ENCODE measurements at places on chromosomes 2 and 18. TPM values are rescaled to one million over a fixed set of nuclear protein-coding genes. Genes with fewer than 3 reads are reported as not detected.

DNA sequence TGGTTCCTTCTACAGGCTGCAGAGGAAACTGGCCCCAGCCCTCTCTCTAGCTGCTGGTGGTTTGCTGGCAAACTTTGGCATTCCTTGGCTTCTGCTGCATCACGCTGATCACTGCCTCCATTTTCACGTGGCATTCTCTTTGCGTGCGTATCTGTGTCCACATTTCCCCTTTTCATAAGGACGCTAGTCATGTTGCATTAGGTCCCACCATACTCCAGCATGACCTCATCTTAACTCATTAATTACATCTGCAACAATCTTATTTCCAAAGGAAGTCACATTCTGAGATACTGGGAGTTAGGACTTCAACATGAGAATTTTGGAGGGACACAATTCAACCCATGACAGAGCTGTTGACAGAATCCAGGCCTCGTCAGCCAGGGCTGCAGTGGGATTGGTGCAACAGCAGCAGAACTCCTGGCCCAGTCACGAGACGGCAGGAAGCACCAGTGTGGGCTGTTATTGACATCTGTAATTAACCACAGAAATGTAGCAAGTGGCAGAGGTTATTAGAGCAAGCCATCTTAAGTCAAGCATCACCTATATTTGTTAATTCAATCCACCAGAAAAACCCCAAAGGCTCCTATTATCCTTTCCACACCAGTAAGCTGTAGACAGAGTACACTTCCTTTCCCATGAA, 132.4 kb downstream of the TMEM163 start:
- DNase-seq = no peak

GRCh38 chr18:1710114-1710513, 805.4 kb downstream of the ADCYAP1 start:
- no peak for DNase-seq

CPLX4 gene
- not detected for total RNA-seq

- DNase-seq = no peak
Measured at GRCh38 chr18:55592572-55592971, 4.6 kb upstream of the TCF4 start.

- no peak for DNase-seq
Measured at GRCh38 chr2:200695191-200695590, 109.4 kb downstream of the AOX1 start.

PMAIP1 gene
- total RNA-seq = 3.0 TPM

KCNIP3 gene
- 4.5 TPM for total RNA-seq

DNA sequence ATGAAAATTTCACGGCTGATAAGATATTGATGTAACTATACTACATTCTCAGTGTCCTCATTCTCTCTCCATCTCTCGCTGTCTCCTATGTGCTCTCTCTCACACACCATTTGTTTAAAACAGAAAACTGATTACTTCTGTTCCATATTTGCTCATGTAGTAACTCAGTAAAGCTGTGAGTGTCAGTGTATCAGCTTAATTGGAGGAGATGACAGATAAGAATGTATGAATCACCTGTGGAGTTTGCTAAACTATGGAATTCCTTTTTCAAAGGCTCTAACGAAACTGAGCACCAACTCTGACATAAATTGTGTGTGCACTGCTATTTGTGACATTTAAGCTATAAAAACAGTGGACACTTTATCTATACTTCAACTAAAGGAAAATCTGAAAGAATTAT, 1080.0 kb downstream of the DSC3 start:
- no peak for DNase-seq

- DNase-seq = no peak
Measured at GRCh38 chr18:3323900-3324299, 62.0 kb downstream of the MYL12B start.

GRCh38 chr2:148590612-148591011, 53.9 kb upstream of the EPC2 start:
- no peak for DNase-seq

- DNase-seq = no peak
Measured at GRCh38 chr18:37407571-37407970, 158.0 kb downstream of the CELF4 start.

DNA sequence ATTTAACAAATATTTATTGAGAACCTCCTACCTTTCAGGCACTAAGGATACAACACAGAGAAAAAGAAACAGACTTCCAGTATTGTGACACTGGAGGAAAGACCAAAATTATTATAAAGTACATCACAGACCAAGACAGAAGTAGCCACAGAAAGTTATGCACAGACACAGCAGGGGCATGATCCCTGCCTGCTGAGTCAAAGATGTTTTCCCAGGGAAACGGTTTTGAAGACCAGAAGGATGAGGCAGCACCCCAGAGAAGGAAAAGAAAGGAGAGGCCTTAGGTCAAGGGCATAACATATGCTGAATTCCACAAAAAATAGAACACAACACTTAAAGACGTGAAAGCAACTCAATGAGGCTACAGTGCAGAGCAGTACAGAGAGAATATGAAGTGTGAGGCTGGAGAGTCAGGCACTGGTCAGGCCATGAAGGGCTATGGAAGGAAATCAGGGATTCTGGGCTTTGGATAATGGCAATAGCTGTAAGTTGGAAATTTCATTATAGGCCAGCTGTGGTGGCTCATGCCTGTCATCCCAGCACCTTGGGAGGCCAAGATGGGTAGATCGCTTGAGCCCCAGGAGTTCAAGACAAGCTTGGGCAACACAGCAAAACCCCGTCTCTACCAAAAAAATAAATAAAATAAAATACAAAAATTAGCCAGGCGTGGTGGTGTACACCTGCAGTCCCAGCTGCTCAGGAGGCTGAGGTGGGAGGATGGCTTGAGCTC, 8.2 kb downstream of the ADAM17 start:
- DNase-seq = no peak

CRYGD gene
- not detected for total RNA-seq

NTSR2 gene
- not detected for total RNA-seq

DNA sequence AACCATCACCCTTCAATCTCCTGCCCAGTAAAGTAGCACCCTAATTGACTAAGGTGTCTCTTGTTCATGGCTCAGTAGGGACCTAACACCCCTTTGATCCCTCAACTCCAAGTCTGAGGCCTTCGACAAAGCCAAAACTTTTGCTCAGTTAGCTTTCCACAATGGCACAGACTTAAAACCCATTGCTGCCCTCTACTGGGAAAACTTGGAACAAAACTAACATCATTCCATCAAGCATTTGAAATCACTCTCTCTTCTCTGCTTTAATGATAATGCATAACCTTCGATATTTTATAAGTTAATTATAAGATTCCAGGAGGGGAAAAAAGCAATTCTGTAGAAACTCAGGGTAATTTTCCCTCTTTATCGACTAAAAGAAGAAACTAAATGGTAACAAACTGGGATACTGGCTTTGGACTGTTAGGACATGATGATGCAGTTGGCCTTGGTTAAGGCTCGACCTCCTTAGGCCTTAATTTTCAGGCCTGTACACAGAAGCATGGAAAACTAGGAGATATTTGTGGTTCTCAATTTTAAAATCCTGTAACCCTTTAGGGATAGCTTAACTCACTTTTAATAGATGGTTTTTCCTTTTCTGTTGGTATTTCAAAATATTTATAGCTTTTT, 127.8 kb downstream of the STK39 start:
- DNase-seq = no peak

- DNase-seq = no peak
Measured at GRCh38 chr18:76530846-76531245, 35.8 kb upstream of the ZNF516 start.

DNA sequence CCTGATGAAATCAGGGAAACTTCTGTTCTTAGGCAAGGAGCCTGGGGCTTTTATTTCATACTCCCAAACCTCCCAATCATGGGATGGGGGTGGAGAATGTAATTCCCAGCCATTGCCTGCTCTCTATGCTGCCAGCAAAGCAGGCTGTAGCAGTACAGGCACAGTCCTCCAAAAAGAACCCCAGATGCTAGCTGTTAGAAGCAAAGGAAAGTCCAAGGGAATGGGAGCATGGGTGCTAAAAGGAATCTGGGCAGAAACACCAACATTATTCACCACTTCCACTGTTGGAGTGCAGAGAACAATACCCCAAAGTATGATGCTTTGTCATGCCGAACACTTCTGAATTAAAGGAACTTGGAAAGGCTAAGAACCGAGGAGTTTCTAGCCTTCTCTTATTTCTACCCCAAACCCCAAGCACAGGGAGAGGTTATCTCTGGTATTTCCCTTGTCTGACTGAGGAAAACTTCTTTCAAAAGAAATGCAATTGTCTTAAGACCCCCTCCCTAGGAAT, 24.7 kb downstream of the MDH1 start:
- no peak for DNase-seq

DNA sequence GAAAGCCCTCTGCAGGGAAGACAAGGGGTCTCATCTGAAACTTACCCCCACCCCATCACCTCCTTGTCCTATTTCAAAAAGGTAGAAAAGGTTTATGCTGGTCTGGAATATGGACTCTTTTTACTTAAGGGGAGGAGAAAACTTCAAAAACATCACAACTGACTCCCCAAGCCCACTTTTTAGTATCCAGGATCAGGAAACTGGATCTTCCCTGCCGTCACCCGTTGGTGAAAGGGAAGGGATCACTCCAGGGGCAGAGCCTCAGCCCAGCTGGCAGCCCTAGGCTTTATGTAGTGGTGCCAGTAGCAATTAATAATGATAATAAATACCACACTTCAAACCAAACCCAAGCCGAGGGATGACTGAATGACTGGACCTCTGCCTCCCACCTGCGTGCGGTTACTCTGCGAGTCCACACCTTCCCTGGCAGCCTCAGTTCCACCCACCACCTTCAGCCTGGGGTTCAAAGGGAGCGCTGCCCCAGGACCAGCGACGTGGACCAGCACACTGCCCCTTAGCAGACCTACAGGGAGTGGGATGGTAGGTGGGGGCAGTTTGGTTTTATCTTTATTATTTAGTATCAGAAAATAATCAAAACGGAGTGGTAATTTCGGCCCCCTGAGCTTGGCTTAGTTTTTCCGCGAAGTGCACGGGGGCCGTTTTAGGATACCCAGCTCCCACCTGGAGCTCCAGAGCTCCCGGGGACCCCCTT, 4.9 kb upstream of the GATA6 start:
- no peak for DNase-seq

NBAS gene
- 45.7 TPM for total RNA-seq

DNA sequence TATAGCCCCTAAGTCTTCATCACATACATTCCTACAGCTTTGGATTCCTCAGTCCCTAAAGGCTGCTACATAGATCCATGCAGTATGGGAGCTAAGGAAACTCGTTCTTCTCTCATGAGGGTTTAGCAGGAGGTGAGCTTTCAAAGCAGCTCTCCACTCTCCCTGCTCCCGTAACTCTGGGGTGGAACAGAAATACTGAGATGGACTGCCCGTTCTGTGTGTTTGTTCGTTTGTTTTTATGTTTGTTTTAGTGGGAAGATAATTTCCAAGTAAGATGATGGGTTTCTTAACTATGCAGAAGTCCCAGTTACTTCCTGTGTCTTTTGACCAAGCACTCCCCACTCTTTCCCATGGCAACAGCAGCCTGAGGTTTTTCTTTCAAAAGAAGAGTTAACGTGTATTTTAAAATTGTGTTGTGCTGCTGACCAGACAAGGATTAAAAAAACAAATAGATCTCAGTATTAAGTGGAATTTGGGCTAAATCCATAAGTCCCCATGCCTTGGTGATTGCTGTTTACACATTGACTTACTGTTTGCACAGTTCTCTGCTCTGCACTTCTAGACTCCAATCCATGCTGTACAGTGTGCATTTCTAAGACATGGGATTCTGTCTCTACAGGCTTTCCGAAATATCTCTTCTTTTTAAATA, 156.4 kb upstream of the SH3BP4 start:
- DNase-seq = no peak

GRCh38 chr2:18368008-18368407, 192.4 kb downstream of the RDH14 start:
- DNase-seq = no peak

GRCh38 chr2:163591461-163591860, 144.3 kb downstream of the FIGN start:
- no peak for DNase-seq

GRCh38 chr2:233477548-233478433, 88.8 kb downstream of the USP40 start:
- no peak for DNase-seq

DNA sequence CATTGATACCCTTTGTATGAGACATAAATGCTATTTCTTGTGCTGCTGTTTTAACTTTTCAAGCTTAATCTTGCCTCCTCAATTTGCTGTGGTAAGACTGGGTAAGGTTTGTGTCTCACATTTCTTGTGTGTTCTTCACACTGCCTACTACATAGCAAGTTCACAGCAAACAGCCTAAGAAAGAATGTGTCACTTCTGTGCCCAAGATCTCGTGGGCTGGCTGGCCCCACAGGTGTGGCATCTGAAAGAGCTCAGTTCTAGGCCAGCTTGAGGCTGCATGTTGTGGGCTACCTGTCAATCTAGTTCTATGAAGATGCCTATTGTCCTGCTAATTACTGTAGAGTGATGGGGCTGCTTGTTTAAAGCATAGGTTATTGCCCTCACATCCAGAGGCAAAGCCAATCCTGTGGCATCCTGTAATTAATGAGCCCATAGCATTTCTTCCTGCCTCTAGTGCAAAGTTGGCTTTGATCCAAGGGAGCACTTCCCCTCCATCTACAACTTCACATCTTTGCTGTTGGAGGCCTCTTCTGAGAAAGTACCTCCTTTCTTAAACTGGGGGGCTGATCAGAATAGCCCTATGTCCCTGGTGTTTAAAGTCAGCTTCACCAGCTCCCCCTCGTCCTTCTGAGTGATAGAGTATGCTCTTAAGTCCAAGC, 40.9 kb upstream of the ASPRV1 start:
- DNase-seq = peak; percentile 6

GRCh38 chr2:39080152-39080551, 40.7 kb downstream of the SOS1 start:
- DNase-seq = no peak

All from left lung (tissue), 14 donors.